ENCODE measurements at places on chromosomes 12 and 14. TPM values are rescaled to one million over a fixed set of nuclear protein-coding genes. Genes with fewer than 3 reads are reported as not detected.

GRCh38 chr14:81113176-81113575, 107.6 kb downstream of the GTF2A1 start:
- DNase-seq, result no peak
- no peaks in the 10 kb centered on the region for H3K27me3 ChIP-seq
- H3K4me1 ChIP-seq, result no peaks in the 10 kb centered on the region

GRCh38 chr12:107661830-107662229, 23.8 kb upstream of the PWP1 start:
- DNase-seq, result no peak
- no peak overlapping the region for H3K4me3 ChIP-seq
- peaks cover 5% of the 10 kb centered on the region for H3K27me3 ChIP-seq
- H3K27ac ChIP-seq, result no peak overlapping the region

GRCh38 chr12:39441963-39442830, 723 bp downstream of the KIF21A start:
- H3K27me3 ChIP-seq, result no peaks in the 10 kb centered on the region
- H3K27ac ChIP-seq, result peak overlapping the region; percentile 91
- H3K4me3 ChIP-seq, result peak overlapping the region; percentile 95
- no peaks in the 10 kb centered on the region for H3K36me3 ChIP-seq
- H3K4me1 ChIP-seq, result peaks cover 23% of the 10 kb centered on the region

- DNase-seq, result peak; percentile 17
- no peaks in the 10 kb centered on the region for H3K4me1 ChIP-seq
Measured at GRCh38 chr12:113808095-113808951, 157.8 kb downstream of the RBM19 start.

GRCh38 chr14:72594099-72594901, 299.6 kb downstream of the DPF3 start:
- H3K4me1 ChIP-seq, result no peaks in the 10 kb centered on the region
- no peak for DNase-seq
- no peak overlapping the region for H3K4me3 ChIP-seq
- no peak overlapping the region for H3K27ac ChIP-seq
- H3K27me3 ChIP-seq, result peaks cover 1% of the 10 kb centered on the region

- no peak overlapping the region for H3K4me3 ChIP-seq
- no peak overlapping the region for H3K27ac ChIP-seq
- DNase-seq, result no peak
- H3K36me3 ChIP-seq, result no peaks in the 10 kb centered on the region
Measured at GRCh38 chr12:106227641-106228319, 20.0 kb downstream of the CKAP4 start.

DNA sequence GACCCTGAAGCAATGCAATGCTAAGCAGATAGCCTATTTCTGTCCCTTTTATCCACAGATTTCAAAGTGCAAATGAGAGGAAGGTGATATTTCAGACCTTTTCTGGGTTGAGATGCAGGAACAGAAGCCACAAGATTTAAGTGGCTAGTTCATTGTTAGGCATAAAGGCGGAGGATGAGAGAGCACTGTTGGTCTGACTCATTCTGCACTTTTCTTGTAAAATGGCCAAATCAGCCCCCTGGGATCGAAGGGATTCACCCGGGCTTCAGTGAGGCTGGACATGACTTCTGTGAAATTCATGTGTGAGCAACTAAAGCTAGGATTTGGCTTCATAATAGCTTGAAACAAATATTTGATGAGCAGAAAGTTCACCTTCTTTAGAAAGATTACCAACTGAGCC, 101.9 kb upstream of the OVCH1 start:
- peak; percentile 26 for DNase-seq
- H3K4me3 ChIP-seq, result no peak overlapping the region
- H3K27me3 ChIP-seq, result no peaks in the 10 kb centered on the region
- H3K27ac ChIP-seq, result no peak overlapping the region

DNA sequence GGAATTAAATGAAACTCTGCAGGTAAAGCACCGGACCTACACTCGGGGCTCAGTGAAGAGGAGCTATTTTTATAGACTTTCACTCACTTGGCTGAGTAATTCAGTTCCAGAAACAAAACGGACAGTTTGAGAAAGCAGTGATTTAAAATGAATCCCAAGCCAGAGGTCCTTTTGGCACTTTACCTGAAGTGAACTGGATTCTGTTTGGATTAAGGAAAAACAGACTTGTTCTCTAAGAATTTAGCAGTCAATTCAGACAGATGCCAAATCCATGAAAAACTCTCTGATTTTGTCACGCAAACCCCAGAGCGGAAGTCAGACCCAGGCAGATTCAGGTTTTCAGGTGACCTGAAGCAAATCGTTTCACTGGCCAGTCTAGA, 4.9 kb upstream of the VASH1 start:
- no peaks in the 10 kb centered on the region for H3K27me3 ChIP-seq
- no peak overlapping the region for H3K27ac ChIP-seq
- no peaks in the 10 kb centered on the region for H3K36me3 ChIP-seq
- peaks cover 5% of the 10 kb centered on the region for H3K4me1 ChIP-seq
- no peak for DNase-seq

GRCh38 chr14:35365130-35366055, 39.2 kb downstream of the NFKBIA start:
- peak overlapping the region; percentile 62 for H3K27ac ChIP-seq
- H3K36me3 ChIP-seq, result no peaks in the 10 kb centered on the region
- H3K27me3 ChIP-seq, result no peaks in the 10 kb centered on the region

GRCh38 chr12:79514730-79515529, 175.8 kb downstream of the PAWR start:
- H3K27ac ChIP-seq, result no peak overlapping the region
- no peaks in the 10 kb centered on the region for H3K27me3 ChIP-seq
- DNase-seq, result no peak
- no peaks in the 10 kb centered on the region for H3K4me1 ChIP-seq

DNA sequence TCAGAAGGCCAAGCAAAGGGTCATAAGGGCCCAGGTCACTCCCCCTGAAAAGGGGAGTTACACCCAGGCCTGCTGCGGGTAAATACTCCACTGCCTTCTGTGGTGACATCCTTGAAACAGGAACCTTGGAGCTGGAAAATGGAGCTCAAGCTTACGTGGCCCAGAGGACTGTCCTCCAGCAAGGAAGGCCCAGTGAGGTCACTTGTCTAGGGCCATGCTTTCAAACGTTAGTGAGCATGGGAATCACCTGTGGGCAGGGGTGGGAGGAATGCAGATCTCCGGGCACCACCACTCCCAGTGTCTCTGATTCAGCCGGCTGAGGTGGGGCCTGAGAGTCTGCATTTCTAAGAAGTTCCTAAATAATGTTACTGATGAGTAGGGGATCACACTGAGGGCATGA, 140.5 kb upstream of the CCND2 start:
- no peak overlapping the region for H3K27ac ChIP-seq
- H3K36me3 ChIP-seq, result no peaks in the 10 kb centered on the region
- no peaks in the 10 kb centered on the region for H3K27me3 ChIP-seq
- H3K4me1 ChIP-seq, result no peaks in the 10 kb centered on the region
- H3K4me3 ChIP-seq, result no peak overlapping the region

- peak overlapping the region; percentile 19 for H3K4me3 ChIP-seq
- peaks cover 3% of the 10 kb centered on the region for H3K27me3 ChIP-seq
- H3K4me1 ChIP-seq, result peaks cover 6% of the 10 kb centered on the region
- no peaks in the 10 kb centered on the region for H3K36me3 ChIP-seq
Measured at GRCh38 chr14:95316821-95317220, 2.9 kb downstream of the CLMN start.

GRCh38 chr12:98360401-98360800, 155.0 kb upstream of the TMPO start:
- no peak overlapping the region for H3K27ac ChIP-seq
- H3K36me3 ChIP-seq, result no peaks in the 10 kb centered on the region
- no peak overlapping the region for H3K4me3 ChIP-seq
- no peaks in the 10 kb centered on the region for H3K4me1 ChIP-seq
- DNase-seq, result no peak
- H3K27me3 ChIP-seq, result peaks cover 6% of the 10 kb centered on the region

GRCh38 chr14:75469606-75470237, 41.9 kb downstream of the JDP2 start:
- no peak overlapping the region for H3K4me3 ChIP-seq
- no peaks in the 10 kb centered on the region for H3K27me3 ChIP-seq
- DNase-seq, result peak; percentile 48
- H3K27ac ChIP-seq, result peak overlapping the region; percentile 71

DNA sequence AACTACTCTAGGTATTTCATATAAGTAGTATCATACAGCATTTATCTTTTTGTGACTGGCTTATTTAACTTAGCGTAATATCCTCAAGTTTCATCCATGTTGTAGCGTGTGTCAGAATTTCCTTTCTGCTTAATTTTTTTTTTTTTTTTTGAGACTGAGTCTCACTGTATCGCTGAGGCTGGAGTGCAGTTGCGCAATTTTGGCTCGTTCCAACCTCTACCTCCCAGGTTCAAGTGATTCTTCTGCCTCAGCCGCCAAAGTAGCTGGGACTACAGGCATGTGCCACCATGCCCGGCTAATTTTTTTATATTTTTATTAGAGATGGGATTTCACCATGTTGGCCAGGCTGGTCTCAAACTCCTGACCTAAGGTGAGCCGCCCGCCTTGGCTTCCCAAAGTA, 28.9 kb downstream of the PNMA1 start:
- peaks cover 22% of the 10 kb centered on the region for H3K36me3 ChIP-seq
- H3K4me1 ChIP-seq, result no peaks in the 10 kb centered on the region
- DNase-seq, result no peak
- H3K27me3 ChIP-seq, result no peaks in the 10 kb centered on the region
- H3K4me3 ChIP-seq, result no peak overlapping the region

- H3K4me1 ChIP-seq, result peaks cover 25% of the 10 kb centered on the region
- DNase-seq, result no peak
- no peaks in the 10 kb centered on the region for H3K36me3 ChIP-seq
- peak overlapping the region; percentile 92 for H3K27ac ChIP-seq
Measured at GRCh38 chr14:61203081-61203753, 77.9 kb downstream of the TMEM30B start.

DNA sequence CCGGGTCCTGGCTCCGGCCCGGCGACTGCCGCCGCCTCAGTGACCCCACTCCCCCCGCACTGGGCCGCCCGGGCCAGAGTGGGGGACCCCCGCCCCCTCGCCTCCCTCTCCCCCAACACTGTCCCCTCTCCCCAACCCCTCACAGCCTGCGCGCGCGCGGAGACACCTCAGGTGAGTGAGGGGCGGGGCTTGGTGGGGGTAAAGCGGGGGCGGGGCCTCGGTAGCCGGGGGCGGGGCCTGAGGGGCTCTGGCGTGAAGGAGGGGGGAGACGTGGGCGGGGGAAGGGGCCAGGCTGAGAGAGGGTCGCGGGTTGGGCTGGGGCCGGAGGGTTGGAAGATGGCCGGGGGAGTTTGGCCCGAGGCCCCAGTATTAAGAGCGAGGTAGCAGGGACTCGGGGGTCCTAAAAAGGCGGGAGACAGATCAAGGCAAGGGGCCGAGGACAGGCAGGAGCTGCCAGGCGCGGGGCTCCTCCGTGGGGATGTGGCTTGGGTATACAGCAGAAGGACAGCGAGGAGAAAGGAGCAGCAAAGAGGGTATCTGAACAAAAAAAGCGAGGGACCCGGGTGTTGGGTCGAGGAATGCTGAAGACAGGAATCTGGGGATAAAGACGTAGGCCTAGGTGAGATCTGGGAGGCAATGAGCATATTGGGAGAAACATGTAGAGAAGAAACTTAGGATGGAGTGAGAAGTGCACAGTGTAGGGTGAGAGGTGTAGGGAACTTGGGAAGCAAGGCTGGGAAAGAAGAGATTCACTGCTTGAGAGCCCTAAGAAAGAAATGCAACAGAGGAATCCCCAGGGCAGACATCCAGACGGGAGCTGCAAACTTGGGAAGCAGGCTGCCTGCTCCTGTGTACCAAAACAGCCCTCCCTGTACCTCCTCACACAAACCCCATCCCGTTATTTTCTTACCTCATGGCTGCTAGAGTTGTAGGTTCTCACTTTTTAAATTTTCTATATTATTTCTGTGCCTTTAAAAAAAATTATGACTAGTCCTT, 10.8 kb downstream of the SUOX start:
- no peaks in the 10 kb centered on the region for H3K4me1 ChIP-seq
- H3K4me3 ChIP-seq, result peak overlapping the region; percentile 91
- H3K27ac ChIP-seq, result peak overlapping the region; percentile 93
- DNase-seq, result peak; percentile 80

DNA sequence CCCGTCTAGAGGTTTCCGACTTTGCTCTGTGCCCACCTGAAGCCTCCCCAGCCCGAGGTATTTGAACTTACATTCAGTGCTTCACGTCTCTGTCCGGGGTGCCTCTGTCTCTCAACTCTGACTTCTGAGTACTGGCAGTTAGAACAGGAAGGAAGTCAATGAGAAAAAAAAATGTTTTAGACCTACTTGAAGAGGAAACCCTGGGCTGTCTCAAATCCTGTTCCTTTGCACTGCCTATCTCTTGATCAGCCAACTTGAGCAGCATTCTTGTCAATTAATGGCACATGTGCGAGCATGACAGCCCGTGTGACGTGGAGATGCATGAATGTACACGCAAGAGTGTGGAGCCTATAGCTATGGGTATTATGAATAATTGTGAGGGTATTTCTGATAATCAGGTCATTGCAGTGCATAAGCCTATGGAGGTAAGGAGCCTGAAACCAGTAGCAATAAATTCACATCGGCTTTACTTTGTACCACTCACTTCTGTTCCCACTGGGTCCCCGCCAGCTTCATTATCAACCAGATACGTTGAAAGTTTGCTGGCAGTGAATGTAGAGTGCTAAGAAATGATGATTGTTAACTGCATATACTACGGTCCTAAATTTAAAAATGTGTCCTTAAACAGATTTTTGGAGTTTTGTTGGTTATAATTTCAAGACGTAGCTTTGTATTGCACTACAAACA, at the start of gene ARHGDIB:
Gene ARHGDIB, minus strand, starts transcription at position 136 of the 687 bp plus-strand sequence. CDS start 10,889 bp downstream, outside the sequence.
- H3K4me1 ChIP-seq, result no peaks in the 10 kb centered on the region
- no peaks in the 10 kb centered on the region for H3K36me3 ChIP-seq
- H3K27ac ChIP-seq, result peak within 1 kb of the TSS; percentile 61
- no peak for DNase-seq

GRCh38 chr12:15049461-15050153, 76.8 kb downstream of the PDE6H start:
- no peak overlapping the region for H3K4me3 ChIP-seq
- H3K27ac ChIP-seq, result no peak overlapping the region
- DNase-seq, result no peak
- no peaks in the 10 kb centered on the region for H3K36me3 ChIP-seq
- no peaks in the 10 kb centered on the region for H3K27me3 ChIP-seq

- H3K4me1 ChIP-seq, result no peaks in the 10 kb centered on the region
- no peaks in the 10 kb centered on the region for H3K27me3 ChIP-seq
- no peak overlapping the region for H3K27ac ChIP-seq
- no peaks in the 10 kb centered on the region for H3K36me3 ChIP-seq
- no peak overlapping the region for H3K4me3 ChIP-seq
Measured at GRCh38 chr14:54177641-54178621, 218.9 kb upstream of the CDKN3 start.

GRCh38 chr12:49505672-49506071, 33.2 kb upstream of the KCNH3 start:
- DNase-seq, result no peak
- no peak overlapping the region for H3K4me3 ChIP-seq
- H3K36me3 ChIP-seq, result peaks cover 12% of the 10 kb centered on the region
- H3K27me3 ChIP-seq, result no peaks in the 10 kb centered on the region
- no peak overlapping the region for H3K27ac ChIP-seq

INHBC gene
- 0.18 TPM for total RNA-seq

TPH2 gene
- not detected for total RNA-seq

KRT8 gene
- total RNA-seq, result 0.54 TPM

CLEC4D gene
- total RNA-seq, result not detected

ENDOU gene
- total RNA-seq, result not detected

C12orf60 gene
- total RNA-seq, result 1.1 TPM

AMDHD1 gene
- 0.62 TPM for total RNA-seq

CLEC4E gene
- total RNA-seq, result 1.1 TPM

NELL2 gene
- 1.8 TPM for total RNA-seq

NEUROD4 gene
- not detected for total RNA-seq

TGM1 gene
- 0.25 TPM for total RNA-seq

RHOJ gene
- 7.5 TPM for total RNA-seq

ING4 gene
- 12.7 TPM for total RNA-seq

CD69 gene
- 0.82 TPM for total RNA-seq

LRRK2 gene
- 6.8 TPM for total RNA-seq

AP4S1 gene
- total RNA-seq, result 8.5 TPM

VRTN gene
- total RNA-seq, result not detected

BDKRB1 gene
- total RNA-seq, result not detected

All from psoas muscle (tissue), 8 donors.